Stimulated activated CD8-positive, alpha-beta memory T cell treated with anti-CD3 and anti-CD28 coated beads, Interleukin-7, amount 100 ng/mL, for 1 hour (primary cell): ENCODE measurements at places on chromosomes 13 and 19.

DNA sequence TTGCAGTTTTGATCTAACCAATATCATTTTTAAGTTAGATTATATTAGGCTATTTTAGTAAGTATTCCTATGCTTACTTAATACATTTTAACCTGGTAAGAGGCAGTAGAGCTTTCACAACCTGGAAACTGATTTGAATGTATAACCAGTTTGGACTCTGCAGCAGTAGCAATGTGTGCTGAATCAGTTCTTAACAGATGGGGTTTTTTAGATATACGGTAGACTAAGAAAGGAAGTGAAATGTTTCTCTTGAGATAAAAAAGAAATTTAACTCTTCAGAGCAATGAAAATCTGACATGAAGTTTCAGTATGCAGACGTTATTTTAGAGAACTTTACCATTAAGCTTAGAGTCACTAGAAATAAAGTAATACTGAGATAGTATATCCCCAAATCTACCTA, 2.7 kb downstream of the NBEA start:
- DNase-seq, result no peak

DNA sequence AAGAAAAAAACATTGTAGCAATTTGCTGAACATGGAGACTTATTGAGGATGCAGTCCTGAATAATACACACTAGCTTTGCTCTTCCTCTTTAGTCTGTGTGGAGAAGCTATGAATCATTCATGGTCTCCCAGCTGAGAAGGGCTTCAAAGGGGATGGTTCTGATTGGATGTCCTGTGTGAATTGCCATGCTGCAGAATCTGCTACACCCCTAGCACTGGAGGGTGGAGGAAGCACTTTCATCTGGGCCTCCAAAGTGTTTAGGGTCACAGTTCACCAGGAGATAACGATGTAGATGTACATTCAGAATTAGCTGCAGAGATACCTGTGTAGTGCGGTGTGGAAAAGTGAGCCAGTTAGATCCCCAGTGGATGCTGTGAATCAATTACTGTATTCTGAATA, 321.1 kb upstream of the EDNRB start:
- no peak for DNase-seq

DNA sequence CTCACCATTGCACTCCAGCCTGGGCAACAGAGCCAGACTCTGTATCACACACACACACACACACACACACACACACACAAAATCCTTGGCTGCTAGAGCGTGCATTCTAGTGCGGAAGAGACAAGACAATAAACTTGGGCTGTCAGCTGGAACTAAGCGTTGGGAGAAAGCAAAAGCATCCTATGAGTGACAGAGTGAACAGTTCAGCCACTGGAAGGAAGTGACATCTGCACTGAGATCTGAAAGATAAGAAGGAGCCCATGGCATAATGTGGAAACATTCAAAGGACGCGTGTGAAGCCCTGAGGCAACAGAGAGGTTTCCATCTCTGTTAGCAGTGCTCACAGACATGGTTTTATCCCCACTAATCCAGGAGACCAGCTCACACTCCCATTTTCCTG, 3.5 kb upstream of the SLC1A5 start:
- no peak for DNase-seq

DNA sequence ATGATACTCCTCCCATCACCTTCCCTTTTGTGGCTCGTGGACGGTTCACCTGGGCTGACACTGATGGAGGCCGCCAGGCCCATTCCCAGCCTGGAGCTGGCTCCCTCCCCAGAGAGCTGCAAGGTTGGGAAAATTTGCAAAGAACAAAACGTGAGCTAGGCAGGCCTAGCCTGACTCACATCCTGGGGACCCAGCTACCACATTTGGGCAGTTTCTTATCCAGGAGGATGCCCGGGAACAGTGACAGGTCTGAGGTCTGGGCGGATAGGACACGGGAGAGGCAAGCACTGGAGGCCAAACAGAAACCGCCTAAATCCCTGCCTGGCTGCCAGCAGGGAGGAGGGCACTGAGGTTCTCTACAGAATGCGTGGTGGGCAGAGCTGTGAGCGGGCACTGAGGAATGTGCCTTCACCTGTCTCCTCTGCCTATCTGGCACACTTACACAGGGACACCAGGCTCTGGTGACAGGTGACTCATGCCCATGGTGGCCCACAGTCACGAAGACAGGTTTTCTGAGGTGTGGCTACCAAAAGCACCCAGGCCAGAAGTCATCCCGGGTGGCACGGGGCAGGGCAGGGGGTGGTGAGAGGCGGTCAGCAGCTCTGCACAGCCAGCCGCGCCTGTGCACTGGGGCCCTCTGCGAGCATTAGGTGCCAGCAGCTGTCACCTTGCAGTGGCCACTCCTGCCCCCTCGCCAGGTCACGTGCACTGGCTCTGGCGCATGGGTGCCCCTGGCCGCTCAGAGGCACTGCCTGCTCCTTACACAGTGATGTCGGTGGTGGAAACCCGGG, 23.2 kb downstream of the SH3GL1 start:
- no peak for DNase-seq

- DNase-seq, result no peak
Observed at GRCh38 chr13:74796157-74796556, 662.0 kb upstream of the KLF12 start.
